ENCODE measurements at places on chromosomes 2 and 18.

GRCh38 chr2:172009823-172010222 is 10.1 kb downstream of the METAP1D start:
- no peak for DNase-seq

DNA sequence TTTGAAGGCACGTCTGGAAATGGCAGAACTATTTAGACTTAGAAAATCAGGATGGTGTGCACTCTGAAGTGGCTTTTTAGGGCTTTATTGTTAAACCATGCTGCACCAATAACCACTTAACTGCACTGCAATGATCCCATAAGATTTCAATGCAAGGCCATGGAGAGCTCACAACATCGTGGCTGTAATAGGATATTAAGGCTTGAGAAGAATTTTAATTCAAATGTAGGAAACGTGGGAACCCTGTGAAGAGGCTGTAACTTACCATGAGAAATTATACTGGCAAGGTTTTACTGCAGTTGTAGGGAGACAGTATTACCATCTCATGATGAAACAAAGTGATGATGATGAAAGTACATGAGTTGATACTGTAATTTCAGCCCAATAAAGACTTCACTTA is 242.5 kb downstream of the AFF3 start:
- no peak for DNase-seq

GRCh38 chr2:224400886-224401632 is 848 bp downstream of the FAM124B start:
- no peak for DNase-seq

DNA sequence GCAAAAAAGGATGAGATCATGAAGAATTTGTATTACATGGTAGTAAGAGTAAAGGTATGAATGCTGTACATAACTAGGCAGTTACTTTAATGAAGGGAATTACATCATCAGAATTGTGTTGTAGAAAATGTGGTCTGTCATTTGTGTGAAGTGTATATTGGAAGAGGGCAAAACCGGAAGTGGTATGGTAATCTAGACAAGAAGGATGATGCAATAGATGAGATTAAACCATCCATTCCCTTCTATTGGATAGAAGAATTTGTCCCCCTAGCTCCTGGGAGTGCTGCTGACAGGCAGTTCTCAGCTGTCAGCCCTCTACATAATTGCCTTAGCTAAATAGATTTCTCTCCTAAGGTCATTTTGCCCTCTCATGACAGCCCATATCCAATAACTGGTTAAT is 55.9 kb upstream of the BARD1 start:
- no peak for DNase-seq

- DNase-seq, result no peak
Observed at GRCh38 chr2:104052356-104052755, 801.6 kb upstream of the POU3F3 start.

GRCh38 chr2:212428681-212429478 is 109.7 kb downstream of the ERBB4 start:
- DNase-seq, result no peak

DNA sequence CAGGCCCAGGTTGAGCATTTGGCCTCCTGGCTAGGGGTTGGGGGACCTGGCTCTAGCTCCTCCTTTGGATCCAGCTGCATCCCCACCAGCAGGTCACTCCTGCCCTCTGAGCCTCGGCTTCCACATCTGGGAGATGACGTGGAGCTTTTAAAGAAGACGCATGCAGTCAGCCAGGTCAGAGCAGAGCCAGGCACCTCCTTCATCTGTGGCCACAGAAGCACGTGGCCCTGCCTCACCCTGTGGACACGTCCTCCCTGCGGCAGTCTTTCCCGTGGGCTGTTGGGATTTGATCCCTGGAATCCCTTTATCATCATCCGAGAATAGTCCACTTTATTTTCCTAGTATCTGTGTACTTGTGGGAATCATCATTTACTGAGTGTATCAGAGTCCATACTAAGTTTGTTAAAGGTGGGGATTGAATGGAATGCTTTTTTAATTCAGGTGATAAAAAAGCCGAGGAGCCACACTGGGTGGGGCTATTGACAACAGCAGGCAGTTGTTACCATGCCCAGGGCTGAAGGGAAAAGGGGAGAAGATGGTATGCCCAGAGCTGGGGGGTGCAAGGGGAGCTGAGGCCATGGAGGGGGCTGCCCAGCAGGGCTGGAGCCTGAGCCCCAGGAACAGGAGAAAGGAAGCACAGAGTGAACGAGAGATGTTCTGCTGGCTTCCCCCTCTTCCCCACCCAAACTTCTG is 170.1 kb downstream of the LAMA1 start:
- DNase-seq, result no peak

DNA sequence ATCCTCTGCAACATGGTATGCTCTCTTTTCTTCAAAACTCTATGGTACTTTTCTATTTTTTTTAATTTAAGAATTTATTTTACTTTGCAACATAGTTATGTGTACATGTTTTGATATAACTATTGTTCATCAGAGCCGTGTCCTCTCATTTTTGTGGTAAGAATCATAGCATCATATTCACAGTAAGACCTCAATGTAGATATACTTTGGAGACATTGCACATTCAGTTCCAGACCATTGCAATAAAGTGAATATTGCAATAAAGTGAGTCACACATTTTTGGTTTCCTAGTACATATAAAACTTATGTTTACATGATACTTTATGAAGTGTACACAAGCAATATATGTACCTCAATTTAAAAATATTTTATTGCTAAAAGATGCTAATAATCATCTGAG is 22.7 kb upstream of the LINC00305 start:
- DNase-seq, result no peak

DNA sequence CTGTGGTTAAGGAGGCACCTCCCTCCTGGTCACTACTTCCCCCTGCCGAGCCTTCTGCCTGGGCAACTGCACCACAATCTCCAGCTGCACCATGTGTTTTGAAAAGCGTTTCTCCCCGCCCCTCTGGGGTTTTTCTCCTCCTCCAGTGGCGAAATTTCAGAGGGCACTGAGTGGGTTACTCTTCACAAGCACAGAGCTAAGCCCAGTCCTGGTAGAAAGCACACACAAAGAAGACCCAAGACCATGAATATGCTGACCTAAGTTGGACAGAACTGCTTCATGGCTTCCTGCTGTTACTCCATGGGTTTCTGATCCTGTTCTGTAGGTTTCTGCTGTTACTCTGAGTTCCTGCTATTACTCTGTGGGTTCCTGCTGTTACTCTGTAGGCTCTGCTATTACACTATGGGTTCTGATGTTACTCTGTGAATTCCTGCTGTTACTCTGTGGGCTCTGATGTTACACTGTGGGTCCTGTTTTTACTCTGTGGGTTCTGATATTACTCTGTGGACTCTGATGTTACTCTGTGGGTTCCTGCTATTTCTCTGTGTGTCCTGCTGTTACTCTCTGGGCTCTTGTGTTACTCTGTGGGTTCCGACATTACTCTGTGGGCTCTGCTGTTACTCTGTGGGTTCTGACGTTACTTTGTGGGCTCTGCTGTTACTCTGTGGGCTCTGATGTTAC is 216.6 kb downstream of the RTP5 start:
- DNase-seq, result peak; percentile 16

GRCh38 chr2:108399479-108399878 is 21.7 kb downstream of the SULT1C4 start:
- DNase-seq, result no peak

DNA sequence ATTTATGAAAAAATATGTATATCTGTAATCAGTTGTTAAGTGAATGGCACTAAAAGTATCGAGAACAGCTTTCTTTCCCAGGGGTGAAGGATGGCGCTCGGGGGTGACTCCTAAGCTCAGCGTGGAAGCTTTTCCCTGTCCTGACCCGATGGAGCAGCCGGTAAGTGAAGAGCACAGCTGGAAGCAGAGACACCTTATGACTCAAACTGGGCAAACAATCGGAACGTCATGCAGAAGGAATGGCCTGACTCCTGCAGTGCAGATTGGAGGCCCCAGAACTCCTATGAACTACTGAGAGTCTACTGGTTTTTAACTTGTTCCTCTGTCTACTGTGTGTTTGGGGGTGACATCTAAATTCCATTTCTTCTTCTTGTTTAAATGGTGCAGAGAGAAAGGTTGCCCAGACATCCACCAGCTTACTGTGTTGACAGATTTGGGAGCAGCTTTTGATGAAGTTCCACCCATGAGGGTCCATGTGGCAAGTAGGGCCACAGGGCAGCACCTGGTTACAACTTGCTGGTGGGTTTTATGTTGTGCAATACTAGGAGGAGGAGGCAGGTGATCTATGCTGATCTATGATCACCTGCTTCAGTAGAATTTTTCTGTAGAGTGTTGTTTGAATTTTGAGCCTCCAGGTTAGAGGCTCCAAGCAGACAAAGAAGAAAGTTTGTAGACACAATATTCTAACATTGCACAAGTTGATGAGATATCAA is 52.8 kb upstream of the TMEM182 start:
- no peak for DNase-seq

GRCh38 chr2:30277582-30277981 is 46.2 kb downstream of the LBH start:
- no peak for DNase-seq

DNA sequence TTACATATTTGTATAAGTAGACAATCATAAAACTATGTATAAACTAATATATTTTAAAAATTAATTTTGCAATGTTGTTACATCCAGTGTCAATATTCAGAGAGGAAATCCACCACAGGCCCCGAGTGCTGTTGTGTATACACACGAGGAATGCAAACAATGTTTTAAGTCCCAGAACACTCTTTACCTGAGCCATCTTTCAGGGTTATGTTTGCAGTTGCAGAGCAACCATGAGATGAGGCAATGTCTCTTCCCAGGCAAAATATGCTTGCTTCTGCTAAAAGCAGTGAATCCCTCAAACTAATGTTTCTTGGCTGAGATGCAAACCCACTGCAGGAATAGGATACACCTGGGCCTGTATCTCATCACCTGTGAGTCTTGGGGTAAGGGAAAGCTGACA is 91.3 kb downstream of the ASXL2 start:
- DNase-seq, result no peak

GRCh38 chr2:94956797-94957391 is 68.6 kb upstream of the MAL start:
- DNase-seq, result peak; percentile 26

GRCh38 chr18:30988440-30988839 is 54.1 kb downstream of the DSC3 start:
- DNase-seq, result no peak

DNA sequence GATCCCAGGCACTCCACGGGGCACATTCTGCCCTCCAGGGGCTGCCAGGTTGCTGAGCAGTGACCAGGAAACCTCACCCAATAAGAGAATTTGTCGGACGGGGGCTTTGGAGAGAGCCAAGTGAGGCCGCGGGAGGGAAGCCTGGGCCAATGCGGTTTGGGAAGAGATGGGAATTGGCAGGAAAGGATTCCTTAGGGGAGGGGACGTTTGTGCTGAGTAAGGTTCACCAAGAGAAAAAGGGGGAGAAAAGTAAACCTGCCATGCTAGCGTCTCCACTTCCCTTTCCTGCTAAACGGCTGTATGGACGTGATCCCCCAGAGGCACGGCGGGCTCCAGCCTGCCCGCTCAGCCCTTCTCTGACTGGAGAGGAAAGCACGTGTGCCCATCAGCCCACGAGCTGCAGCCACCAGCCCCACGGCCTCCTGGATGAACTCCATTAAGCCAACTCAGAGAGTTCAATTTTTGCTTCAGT is 194.4 kb upstream of the ID2 start:
- no peak for DNase-seq

DNA sequence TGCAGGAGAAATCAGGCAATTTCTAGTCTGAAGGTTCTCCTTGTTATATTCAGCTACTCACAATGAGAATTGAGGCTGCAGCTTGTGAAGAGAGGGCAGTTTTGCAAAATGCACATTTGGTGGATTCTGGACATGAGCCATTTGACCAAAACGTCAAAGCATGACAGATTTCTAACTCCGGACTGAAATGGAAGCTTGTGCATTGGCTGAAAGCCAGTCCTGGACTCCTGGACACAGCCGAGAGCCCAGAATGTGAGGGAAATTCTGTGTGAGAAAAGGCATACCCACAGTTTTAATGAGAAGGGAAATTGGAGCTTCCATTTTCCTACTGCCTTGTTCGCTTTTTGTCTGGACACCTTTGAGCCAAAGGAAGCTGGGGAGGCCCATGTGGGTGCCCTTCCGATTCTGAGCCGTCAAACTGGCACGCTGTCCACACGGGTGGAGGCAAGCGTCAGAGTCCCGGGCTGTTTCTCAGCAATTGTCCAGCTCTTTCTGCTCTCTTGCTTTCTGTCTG is 23.7 kb upstream of the ROCK2 start:
- no peak for DNase-seq

GRCh38 chr2:220509966-220510365 is 882.5 kb downstream of the SLC4A3 start:
- DNase-seq, result no peak

- no peak for DNase-seq
Observed at GRCh38 chr2:59594671-59595222, 958.7 kb downstream of the BCL11A start.

GRCh38 chr2:18378020-18378653 is 182.3 kb downstream of the RDH14 start:
- peak; percentile 14 for DNase-seq

DNA sequence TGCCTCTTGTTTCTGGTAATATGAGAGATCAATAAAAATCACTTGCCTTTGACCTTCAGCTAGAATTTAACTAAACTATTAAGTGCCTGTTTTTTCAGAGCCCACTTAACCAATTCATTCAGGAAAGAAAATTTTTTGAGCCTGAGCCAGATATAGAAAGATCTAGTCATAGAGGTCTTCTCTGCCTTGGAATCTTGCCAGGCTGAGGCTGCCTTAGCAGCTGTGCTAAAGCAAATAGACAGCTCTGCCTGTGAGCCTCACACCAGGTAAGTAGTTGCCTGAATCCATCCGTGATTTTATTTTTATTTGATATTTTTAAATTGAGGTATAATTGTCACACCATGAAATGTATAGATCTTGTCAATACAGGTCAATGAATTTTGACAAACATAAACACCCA is 27.4 kb downstream of the EVX2 start:
- no peak for DNase-seq

GRCh38 chr2:219125225-219125885 is 35.3 kb downstream of the NHEJ1 start:
- DNase-seq, result no peak

- DNase-seq, result no peak
Observed at GRCh38 chr18:26159353-26159752, 25.7 kb downstream of the PSMA8 start.

DNA sequence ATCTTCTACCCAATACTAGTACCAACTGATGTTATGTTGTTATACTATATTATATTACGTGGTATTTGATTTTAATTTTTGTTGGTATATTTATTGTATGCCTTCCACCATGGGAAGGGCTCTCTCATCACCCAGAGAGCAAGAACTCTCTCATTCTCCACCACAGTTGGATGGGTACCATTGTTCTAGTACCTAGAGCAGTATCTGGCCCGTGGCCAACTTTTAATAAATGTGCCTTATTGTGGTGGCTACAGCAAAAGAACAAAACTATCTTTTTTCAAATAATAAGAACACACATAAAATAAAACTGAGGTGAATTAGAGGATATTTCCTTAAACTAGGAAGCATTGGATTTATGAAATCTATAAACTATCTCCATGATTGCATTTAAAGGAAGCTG is 71.8 kb downstream of the PID1 start:
- no peak for DNase-seq

Measured in stimulated activated naive CD8-positive, alpha-beta T cell treated with anti-CD3 and anti-CD28 coated beads, Interleukin-15, amount 100 ng/mL, for 72 hours (primary cell).